ENCODE measurements at places on chromosomes 4 and X.
A peak's percentile ranks its signal among the peaks of the same experiment; 100 is the strongest.

DNA sequence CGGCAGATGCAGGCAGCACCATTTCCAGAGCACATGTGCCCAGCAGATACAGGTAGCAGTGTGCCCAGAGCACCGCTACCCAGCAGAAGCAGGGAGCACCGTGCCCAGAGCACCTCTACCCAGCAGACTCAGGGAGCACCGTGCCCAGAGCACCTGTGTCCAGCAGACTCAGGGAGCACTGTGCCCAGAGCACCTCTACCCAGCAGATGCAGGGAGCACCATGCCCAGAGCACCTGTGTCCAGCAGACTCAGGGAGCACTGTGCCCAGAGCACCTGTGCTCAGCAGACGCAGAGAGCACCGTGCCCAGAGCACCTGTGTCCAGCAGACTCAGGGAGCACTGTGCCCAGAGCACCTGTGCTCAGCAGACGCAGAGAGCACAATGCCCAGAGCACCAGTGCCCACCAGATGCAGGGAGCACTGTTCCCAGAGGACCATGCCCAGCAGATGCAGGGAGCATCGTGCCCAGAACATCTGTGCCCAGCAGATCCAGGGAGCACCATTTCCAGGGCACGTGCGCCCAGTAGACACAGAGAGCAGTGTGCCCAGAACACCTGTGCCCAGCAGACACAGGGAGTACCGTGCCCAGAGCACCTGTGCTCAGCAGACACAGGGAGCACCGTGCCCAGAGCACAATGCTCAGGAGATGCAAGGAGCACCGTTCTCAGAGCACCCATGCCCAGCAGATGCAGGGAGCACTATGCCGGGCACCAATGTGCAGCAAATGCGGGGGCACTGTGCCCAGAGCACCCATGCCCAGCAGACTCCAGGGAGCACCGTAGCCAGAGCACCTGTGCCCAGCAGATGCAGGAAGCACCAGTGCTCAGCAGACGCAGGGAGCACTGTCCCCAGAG is 236.4 kb downstream of the DHRSX start:
- DNase-seq, result no peak

GRCh38 chr4:105990933-105991332 is 95.7 kb downstream of the NPNT start:
- peak; percentile 65 for DNase-seq

GRCh38 chrX:118630848-118631247 is 96.6 kb upstream of the IL13RA1 start:
- DNase-seq, result no peak

DNA sequence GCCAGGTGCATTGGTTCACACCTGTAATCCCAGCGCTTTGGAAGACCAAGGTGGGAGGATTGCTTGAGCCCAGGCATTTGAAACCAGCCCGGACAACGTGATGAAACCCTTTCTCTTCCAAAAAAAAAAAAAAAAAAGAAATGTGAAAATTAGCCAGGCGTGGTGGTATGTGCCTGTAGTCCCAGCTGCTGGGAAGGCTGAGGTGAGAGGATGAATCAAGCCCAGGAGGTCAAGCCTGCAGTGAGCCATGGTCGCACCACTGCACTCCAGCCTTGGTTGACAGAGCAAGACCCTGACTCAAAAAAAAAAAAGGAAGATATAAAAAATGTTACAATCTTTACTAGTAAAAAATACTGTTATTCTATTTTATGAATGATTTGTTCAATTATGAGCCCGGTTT is 5.9 kb downstream of the FAM199X start:
- DNase-seq, result no peak

DNA sequence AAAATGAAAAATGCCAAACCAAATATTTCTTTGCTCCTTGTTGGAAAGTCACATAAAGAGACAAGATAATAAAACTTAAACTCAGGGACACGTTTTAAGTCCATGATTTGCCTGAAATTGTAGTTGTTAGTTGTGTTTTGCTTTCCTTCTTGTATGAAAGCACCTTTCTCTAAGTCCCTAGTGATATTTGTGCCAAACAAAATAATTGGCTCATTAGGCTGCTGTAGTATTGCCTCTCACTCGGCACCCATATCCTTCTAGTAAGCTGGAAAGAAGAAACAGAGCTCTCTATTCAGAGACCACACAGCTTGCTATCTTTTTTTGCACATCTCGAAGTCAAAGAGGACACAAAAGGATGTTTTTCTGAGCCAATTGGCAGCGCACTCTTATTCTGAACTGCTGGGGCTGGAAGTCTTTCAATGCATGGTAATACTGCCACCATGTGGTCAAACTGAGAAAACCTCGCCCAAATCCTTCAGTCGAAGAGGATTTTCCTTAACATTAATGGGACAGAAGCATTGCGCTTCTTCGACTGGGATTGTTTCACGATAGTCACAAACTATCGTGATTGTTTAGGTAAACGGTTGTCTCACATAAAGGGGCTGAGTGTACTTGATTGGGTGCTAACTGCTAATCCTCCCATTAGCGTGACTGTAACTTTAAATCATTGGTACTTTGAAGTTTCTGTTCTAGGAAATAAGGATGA is 571.9 kb upstream of the LCORL start:
- DNase-seq, result peak; percentile 61

GRCh38 chrX:120287513-120288112 is 23.6 kb downstream of the TMEM255A start:
- no peak for DNase-seq

DNA sequence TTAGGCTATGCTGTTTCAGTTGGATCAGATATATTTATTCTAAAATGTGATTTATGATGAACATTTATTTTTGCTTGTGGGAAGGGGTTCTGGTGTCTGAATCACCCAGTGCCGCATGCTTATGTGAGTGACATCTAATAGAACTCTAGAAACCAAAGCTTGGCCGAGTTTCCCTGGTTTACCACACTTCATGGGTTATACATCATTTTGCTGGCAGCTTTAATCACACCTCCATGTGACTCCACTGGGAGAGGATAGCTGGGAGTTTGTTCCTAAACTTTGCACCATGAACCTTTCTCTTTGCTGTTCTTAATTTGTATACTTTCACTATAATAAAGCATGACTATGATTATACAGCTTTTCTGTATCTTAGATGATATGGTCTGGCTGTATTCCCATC is 382.9 kb downstream of the INPP4B start:
- no peak for DNase-seq

GRCh38 chr4:37393321-37393720 is 148.8 kb downstream of the NWD2 start:
- no peak for DNase-seq

DNA sequence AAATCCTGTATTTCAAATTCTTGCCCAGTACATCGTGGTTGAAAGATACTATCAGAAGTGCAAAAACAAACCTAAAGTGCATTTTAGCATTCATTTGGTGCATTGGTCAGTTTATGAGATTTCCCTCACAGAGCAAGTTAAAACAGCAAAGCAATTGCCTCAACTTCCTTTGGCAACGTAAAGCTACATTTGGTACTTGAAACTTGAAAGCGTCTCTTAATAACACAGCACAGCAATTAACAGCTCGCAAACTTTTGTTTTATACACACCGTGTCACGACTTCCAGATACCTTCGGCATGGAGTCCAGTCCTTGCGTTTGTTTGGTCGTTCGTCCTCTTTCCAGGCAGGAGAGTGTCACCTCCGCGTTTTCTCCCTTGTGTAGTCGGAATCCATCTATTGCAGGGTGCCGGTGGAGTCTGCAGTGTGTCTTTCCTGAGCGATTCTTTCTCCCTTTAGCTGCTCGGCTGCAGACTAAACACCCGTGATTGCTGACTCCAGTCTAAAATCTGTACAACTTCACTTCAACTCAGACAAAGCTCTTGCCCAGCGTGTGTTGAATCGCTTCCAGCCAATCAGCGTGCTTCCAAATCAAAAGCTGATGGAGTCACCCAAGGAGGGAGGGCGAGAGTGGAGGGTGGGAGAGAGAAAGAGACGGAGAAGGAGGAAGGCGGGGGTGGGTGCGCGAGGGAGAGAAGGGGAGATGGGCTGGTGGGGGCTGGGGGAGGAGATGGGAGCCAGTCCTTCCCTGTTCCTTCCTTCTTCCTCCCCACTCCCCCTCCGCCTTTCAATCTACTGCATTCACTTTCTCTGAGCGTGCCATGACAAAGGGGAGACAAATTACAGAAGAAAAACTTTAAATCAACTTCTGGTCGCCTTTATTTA is at the start of gene PCDH18:
TSS of gene PCDH18 (minus strand) at position 509 of the 883 bp plus-strand sequence. CDS start at position 103, 406 bp downstream.
- DNase-seq, result peak; percentile 96

DNA sequence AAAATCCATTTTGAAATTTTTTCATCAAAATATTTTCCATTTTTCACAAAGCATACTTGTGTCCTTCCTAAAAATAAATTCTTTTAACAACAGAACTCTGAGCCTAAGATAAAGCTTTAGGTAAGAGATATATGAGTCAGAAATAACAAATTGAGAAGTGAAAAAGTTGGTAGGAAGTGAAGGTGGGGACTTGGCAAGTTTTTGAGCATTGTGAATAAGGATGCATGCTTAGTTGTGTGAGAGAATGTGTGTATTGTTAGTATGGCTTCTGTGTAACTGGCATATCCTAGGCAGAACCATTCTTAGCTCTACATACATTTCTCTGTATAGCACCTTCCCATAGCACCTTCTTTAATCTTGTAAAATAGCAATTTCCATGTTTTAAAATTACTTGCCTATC is 6.8 kb downstream of the ASB5 start:
- no peak for DNase-seq

- no peak for DNase-seq
These were observed 287.7 kb downstream of the PCDH7 start for GRCh38 chr4:31007858-31008257.

GRCh38 chr4:30950737-30951136 is 230.6 kb downstream of the PCDH7 start:
- no peak for DNase-seq

- DNase-seq, result no peak
These were observed 99.6 kb downstream of the SMIM20 start for GRCh38 chr4:26013629-26014028.

DNA sequence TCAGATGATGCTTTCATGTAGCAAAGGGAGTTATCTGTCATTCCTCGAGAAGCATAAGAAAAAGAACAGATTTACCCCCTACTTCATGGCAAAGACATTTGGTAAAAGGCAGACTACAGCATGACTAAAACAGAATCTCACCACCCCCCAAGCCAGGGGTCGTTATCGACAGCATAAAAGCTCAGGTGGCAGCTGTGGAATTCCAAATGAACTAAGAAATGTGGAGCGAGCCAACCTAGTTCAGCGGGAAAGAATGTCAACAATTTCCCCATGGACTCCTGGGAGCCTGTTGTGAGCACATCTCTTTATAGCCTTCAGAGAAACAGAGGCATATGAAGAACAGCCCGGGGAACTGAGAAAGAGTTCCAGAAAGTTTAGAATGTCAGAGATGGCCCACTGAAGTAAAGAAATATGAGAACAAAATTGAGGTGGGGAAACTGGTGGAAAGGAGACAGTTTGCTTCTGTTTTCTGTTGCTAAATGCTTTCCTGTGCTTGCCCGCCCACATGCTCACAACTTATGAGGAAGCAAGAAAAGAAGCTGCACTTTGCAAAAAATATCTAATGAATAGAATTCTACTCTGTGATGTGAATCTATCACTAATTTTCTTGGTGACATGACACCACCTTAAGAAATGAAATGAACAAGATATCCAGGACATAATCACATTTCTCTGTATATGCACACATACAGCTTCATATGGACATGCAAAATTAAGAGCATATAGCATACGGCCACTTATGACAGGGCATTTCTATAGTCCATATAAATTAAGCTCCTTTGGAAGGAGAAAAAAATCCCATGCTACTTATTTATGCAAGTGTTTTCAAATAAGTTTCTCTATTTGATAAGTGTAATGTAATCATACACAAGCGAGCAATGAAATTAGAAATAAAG is 135.3 kb upstream of the MID1 start:
- peak; percentile 68 for DNase-seq

DNA sequence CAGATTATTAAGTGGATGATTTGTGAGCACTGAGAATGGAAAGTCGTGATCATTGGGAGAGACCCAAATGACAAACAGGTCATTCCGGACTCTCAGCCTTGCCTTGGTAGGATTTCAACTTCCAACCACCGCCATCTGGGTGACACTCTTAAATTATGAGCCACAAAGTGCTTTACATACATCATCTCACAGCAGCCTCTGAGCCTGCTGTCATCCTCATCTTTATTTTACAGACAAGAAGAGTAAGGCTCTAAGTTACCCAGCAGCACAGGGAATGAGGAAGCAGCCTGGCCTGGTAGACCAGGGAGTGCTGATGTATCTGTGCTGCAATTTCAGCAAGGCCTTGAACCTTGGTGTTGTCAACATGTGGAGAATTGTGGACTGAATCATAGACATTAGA is 105.8 kb upstream of the TRIM2 start:
- no peak for DNase-seq

GRCh38 chrX:53716328-53717088 is 30.0 kb upstream of the HUWE1 start:
- no peak for DNase-seq

DNA sequence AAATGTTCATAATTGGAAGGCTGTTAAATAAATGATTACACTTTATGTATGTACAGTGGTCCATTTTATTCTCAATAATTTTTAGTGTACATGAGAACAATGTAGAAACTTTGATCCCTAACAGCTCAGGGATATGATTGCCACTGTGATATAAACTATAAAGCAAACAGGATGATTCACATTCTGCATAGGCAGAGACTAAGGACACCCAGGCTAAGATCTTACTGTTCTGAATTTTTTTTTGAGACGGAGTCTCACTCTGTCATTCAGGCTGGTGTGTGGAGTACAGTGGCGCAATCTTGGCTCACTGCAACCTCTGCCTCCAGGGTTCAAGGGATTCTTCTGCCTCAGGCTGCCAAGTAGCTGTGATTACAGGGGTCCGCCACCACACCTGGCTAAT is 186.6 kb downstream of the PDGFC start:
- DNase-seq, result no peak

DNA sequence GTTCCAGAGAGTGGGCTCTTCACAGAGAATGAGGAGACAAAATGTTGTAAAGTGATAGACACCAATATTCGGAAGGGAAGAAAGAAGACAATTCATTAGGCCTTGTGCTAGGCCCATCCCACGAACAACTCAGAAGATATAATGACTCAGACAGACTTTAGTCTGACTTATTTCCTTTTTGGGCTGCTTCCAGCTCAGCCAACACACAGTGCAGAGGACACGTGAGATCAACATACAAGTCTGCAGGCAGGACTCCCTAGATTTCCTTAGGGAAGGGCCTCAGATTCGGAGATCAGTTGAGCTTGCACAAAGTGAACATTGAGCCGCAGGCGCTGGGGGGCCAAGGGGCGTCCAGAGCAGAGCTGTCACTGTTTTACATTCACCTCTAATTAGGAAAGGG is 290.7 kb upstream of the TENM3 start:
- DNase-seq, result peak; percentile 89

DNA sequence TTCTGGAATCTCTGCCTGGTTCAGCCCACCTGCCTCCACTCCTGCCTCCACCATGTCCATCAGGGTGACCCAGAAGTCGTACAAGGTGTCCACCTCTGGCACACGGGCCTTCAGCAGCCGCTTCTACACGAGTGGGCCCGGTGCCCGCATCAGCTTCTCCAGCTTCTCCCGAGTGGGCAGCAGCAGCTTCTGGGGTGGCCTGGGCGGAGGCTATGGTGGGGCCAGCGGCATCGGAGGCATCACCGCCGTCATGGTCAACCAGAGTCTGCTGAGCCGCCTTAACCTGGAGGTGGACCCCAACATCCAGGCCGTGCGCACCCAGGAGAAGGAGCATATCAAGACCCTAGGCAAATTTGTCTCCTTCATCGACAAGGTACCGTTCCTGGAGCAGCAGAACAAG is 28.4 kb upstream of the GABRA3 start:
- DNase-seq, result no peak

All from brain microvascular endothelial cell (primary cell).